OCI-LY7 (cell line): ENCODE measurements at places on chromosomes 11 and 22. TPM values are rescaled to one million over a fixed set of nuclear protein-coding genes. Genes with fewer than 3 reads are reported as not detected.

DNA sequence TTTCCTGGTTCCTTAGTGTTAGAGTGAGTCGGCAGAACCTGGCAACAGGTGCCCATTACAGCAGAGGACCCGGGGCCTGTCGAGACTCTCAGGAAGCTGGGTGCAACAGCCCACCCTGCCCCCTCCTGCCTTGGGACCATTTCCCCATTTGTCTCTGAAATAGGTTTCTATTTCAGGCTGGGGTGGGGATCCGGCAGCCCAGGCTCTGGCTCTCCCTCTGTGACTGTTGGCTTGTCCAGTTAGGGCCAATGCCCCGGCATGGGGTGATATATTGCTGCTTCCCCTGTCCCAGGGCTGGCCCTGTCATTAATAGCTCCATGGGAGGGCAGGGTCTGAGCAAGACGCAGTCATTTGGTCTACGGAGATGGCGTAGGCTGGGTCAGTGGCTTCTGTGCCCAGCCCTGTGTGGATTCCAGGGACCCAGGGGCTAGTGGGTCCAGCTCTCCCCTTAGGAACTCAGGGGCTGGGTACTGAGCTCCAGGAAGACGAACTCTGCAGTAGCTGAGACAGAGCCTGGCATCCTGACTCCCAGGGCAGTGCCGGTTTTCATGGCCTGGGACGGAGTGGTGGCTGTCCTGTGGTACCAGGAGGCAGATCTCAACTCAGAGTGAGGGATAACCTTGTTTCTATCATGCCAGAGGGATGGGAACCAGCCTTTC is 2.7 kb downstream of the P2RY6 start:
- DNase-seq, result no peak

Gene ABCC8
- total RNA-seq, result not detected in 2 replicates

GRCh38 chr11:26960281-26960680 is 33.6 kb upstream of the FIBIN start:
- no peak for DNase-seq

Gene PLAAT5
- not detected in 2 replicates for total RNA-seq

GRCh38 chr11:93513772-93514171 is 29.4 kb downstream of the SMCO4 start:
- no peak for DNase-seq

- no peak for DNase-seq
These were observed 710.3 kb downstream of the KCNA4 start for GRCh38 chr11:29306527-29306926.

DNA sequence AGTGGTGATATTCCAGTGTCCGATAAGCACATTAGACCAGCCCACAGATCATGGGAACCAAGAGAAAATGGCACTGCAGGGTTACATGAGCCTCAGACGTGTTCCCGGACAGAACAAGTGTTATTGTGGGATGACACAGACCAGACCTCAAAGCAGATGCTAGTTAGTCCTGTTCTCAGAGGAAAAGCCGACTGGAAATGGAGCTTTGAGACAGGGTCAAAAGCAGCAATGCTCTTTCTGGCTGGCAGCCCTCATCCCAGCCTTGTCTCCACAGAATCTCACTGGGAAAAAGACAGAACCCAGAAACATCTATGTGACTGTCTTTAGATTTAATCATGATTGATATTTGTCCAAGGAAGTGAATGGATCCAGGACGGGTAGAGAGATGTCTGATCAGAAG is 506.8 kb downstream of the INSC start:
- no peak for DNase-seq

DNA sequence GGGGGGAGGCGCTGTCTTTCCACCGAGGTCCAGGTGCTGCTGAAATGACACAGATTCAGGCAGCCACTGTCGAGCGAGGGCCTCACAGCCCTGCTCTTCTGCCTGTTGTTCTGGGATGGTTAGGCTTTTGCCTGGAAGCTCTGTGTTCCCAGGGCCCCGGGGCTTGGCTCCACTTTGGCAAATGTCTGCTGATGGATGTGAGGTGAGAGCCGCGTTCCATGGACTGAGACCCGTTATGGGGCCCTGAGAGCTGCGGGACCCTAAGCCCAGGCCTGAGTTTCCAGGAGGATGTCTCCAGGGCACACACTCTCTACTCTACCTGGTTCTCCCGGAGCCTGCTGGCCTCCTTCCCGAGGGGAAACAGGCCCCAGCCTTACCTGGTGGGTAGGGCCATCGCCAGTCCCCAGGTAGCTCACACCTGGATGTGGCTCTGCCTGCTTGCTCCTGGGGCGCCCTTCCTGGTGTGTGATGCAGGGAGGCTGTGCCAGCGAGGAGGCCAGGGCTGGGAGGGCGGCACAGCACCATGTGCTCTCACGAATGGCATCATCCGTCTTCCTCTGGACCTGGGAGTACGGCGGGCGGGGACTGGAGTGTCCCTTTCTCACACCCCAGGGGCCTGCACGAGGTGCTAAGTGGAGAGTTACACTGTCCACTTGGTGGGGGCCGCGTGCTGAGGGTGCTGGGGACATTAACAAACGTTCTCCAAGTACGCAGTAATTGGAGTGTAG is 435.5 kb downstream of the TBC1D22A start:
- no peak for DNase-seq

GRCh38 chr11:86314636-86315035 is 12.6 kb downstream of the HIKESHI start:
- no peak for DNase-seq

GRCh38 chr22:46547179-46547882 is 9.9 kb upstream of the CELSR1 start:
- no peak for DNase-seq

DNA sequence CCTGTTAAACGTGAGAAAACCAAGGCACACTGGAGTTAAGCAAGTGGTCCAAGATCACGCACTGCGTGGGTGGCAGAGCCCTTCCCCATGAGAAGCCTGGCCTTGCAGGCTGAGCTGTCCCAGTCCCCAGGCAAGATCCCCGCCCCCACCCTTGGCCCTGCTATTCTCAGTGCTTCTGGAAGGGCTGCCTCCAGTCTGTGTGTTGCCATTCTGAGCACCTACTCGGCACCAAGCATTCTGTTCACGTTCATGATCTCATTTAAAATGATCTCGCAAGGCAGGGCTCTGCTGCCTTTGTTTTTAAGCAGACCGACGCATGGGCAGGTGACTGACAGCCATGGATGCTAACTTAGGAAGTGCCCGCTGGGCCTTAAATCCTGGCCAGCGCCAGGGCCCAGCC is 62.8 kb downstream of the PHF21B start:
- no peak for DNase-seq

- peak; percentile 80 for DNase-seq
These were observed 10.7 kb upstream of the MRGPRX2 start for GRCh38 chr11:19071255-19071654.

DNA sequence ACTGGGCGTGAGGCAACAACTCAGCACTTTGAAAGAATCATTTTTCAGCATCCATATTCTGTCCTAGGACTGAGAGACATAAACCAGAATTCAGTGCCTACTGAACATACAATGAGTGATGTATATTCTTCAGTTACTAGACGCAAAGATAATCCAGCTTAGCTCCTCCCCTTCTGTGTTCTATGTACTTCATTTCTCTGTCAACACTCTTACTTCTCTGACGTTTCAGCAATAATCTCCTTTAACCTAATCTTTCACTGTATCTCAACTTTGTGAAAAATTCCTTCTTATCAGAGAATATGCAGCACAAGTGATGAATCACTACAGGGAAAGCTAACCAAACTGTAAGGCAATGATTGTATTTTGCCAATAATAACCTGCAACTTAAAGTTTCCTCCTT is 2.5 kb upstream of the OR51B5 start:
- no peak for DNase-seq

DNA sequence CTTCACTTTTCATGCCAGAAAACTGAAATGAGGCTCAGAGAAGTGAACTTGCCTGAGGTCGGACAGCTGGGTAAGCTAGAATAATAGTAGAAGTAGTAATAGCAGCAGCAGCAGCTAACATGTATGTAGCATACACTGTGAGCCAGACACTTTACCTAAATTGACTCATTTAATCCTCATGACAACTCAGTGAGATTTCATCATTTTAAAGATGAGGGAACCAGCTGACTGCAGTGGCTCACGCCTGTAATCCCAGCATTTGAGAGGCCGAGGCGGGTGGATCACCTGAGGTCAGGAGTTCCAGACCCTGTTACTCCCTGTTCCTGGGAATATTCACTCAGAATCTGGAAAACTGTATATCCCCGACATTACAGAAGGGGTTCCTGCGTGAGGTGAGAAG is 154.5 kb downstream of the DBX1 start:
- no peak for DNase-seq

DNA sequence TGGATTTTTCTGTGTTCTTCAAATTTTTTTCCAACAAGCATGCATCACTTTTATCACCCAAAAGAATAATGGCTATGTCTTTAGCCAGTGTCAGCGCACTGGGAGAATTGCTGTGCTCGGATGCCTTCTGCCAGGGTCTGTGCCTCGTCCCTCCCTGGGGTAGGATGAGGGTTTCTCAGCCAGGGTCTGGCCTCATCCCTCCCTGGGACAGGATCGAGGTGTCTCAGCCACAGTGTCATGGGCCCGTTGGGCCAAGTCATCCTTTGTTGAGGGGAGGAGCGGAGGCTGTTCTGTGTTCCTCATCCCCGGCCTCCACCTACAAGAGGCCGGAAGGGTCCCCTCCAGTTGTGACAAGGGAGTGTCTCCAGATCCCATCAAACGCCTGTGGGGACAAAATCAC is 22.7 kb downstream of the LINC01488 start:
- no peak for DNase-seq

DNA sequence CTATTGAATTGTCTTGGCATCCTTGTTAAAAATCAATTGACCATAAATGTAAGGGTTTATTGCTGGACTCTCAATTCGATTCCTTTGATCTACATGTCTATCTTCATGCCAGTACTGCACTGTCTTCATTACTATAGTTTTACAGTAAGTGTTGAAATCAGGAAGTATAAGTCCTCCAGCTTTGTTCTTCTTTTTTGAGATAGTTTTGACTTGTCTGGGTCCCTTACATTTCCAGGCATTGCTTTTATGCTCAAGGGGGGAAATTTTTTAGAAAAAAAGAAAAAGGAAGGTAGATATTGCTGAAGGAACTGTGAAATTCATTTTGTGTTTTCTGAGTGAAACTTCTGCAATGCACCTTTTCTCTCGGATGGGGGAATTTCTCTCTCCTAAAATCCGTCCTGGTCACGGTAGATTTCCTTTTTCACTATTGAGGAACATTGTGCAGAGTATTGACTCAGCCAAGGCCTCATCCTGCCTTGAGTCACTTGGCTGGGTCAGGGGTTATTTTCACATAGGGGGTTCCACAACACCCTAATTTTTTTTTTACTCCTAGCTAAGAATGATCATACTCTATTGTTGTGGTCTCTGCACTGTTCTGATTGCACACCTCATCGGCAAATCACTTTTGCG is 2.8 kb upstream of the ACER3 start:
- no peak for DNase-seq

- DNase-seq, result no peak
These were observed 8.6 kb downstream of the TAB1 start for GRCh38 chr22:39408173-39408572.

DNA sequence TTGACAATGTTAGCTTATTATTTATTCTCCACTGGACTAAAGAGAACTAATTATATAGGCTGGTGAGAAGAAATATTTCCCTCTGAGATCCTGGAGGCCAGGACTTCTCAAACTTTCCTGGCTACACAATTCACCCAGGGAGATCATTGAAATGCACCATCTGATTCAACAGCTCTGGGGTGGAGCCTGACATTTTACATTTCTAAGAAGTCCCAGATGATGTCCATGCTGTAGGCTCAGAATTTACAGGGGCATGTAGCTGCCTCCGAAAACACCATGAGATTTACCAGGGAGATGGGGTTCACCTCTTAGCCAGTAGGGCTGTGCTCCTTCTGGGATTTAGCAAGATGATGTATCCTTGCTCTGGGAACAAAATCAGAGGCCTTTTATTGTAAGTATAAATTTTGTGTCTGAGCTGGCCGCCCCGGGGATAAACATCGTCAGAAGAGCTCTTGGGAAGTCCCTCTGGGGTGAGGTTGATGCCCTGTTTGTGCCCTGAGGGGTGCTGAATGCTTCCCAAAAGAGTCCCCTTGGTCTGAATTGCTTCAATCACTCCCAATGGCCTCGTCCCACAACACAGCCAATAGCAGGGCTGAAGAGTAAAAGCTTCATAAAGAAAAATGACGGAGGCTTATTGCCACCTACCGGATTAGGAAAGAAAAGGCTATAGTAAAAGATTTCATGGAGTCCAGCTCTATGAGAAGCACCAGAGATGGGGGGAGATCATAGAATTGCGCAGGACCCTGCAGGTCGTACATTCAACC is 33.4 kb upstream of the API5 start:
- peak; percentile 38 for DNase-seq

Gene OR5A1
- total RNA-seq, result not detected in 2 replicates

- no peak for DNase-seq
These were observed 2.2 kb downstream of the SLC39A13 start for GRCh38 chr11:47410370-47411264.

Gene TMPRSS5
- 0.33 and 0.65 TPM in 2 replicates for total RNA-seq

DNA sequence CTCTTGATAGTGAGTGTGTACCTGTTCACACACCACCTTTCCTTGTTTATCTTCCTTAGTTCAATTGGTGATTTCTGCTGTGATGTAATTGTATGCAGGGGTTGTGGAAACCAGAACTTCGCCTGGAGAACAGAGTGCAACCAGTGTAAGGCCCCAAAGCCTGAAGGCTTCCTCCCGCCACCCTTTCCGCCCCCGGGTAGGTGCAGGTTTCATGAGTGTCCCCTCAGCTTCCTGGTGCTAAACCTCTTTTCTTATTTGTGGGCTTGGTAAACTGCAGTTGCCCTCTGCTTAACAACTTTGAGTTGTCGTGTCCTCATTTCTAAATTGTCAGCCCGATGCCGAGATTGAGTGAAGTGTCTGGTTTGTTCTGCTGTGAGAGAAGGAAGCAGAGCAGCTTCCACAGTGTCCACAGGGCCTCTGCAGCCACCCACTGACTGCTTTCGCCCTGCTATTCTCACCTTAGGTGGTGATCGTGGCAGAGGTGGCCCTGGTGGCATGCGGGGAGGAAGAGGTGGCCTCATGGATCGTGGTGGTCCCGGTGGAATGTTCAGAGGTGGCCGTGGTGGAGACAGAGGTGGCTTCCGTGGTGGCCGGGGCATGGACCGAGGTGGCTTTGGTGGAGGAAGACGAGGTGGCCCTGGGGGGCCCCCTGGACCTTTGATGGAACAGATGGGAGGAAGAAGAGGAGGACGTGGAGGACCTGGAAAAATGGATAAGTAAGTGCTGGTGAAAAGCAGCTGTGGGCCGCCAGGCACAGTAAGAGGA is 7.1 kb upstream of the GAS2L1 start:
- no peak for DNase-seq

- no peak for DNase-seq
These were observed 12.2 kb downstream of the RPS6KA4 start for GRCh38 chr11:64371201-64371600.

Gene TRPC6
- 0.15 TPM in 1 of 2 replicates, not detected in the other for total RNA-seq

GRCh38 chr11:34169686-34170085 is 64.3 kb downstream of the NAT10 start:
- no peak for DNase-seq

Gene SLC29A2
- 55.6 and 56.4 TPM in 2 replicates for total RNA-seq

DNA sequence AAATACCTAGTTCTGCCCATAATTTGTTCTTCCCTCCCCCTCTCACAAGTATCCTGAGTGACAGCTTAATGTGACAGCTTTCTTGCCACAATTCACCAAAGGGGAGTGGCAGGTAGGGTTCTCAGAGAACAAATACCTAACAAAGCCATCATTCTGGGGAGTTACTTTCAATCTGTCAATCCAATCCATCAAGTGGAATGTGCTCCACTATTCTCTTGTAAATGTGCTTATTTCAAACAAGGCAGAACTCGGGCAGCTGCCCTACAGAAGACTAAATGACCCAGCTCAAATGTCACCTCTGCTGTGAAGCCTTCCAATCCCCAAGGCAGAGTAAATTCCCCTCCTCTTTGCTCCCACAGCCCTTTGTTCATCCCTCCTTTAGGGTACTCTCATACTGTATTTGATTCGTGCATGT is 27.8 kb downstream of the LGR4 start:
- DNase-seq, result no peak
